ENCODE measurements at places on chromosomes 3 and 15. TPM values are rescaled to one million over a fixed set of nuclear protein-coding genes. Genes with fewer than 3 reads are reported as not detected.

ECE2 gene
- not detected for polyA plus RNA-seq

DNA sequence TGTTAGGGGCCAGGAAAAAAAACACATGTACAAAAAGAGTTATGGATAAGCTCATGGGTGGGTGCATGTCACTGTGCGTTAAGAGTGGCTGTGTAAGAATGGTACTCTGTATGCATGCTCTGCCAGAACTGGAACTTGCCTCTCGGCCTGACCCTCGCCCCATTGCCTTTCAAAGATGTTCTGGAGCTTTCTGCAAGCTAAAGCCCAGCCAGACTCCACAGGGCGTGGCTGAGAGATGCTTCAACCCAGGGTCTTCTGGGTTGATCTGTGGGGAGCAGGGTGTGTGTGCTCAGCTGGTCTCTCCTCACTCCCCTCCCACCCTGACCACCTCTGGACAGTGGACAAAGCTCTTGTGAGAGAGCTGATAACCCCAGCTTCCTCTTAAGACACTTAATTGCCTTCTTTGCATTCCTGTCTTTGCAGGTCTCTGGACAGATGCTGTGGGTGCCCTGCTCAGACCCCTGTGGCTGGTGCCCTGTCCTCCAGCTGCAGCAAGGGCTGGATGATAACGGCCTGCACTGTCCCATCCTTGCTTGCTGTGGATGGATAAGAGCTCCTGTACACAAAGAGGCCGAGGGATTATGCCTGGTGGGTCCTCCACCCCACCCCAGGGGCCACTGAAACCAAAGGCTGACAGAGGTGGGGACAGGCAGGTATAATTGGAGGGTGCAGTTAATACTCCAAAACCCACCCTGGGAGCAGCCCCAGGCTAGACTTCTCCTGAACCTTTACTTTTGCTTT, 28.7 kb downstream of the ALDH1L1 start:
- no peak overlapping the region for H3K4me3 ChIP-seq
- DNase-seq, result no peak
- H3K27me3 ChIP-seq, result no peaks in the 10 kb centered on the region
- no peaks in the 10 kb centered on the region for H3K4me1 ChIP-seq
- H3K36me3 ChIP-seq, result no peaks in the 10 kb centered on the region
- H3K27ac ChIP-seq, result no peak overlapping the region

GRCh38 chr15:67865766-67866165, 25.9 kb upstream of the RNU6-1 start:
- peaks cover 6% of the 10 kb centered on the region for H3K27me3 ChIP-seq
- peaks cover 6% of the 10 kb centered on the region for H3K4me1 ChIP-seq
- no peak overlapping the region for H3K4me3 ChIP-seq
- no peak for DNase-seq

SAMD7 gene
- not detected for polyA plus RNA-seq

GRCh38 chr15:90924375-90924774, 8.0 kb downstream of the HDDC3 start:
- peaks cover 19% of the 10 kb centered on the region for H3K36me3 ChIP-seq
- no peak overlapping the region for H3K27ac ChIP-seq
- no peaks in the 10 kb centered on the region for H3K27me3 ChIP-seq
- no peak overlapping the region for H3K4me3 ChIP-seq
- H3K4me1 ChIP-seq, result peaks cover 3% of the 10 kb centered on the region
- no peak for DNase-seq

GRK7 gene
- polyA plus RNA-seq, result not detected

CLDN1 gene
- polyA plus RNA-seq, result 3.2 TPM

DNA sequence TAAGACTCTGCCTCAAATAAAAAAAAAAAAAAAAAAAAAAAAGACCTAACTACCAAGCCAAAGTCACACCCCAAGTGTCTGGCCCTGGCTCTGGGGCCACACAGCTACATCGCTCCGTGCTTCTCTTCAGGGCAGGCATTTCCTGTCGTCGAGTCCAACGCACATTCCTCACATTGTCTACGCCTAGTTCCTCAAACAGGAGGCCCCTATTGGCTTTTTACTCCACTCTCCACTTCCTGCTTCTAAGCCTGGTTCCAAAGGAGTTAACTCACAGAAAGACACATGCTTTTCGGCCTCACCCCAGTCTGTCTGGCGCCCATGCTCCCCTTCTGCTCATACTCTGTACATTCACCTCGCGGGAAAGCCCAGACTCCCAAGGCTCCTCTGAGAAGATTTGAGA, 28.8 kb downstream of the KNG1 start:
- H3K36me3 ChIP-seq, result no peaks in the 10 kb centered on the region
- peak; percentile 74 for DNase-seq
- peaks cover 2% of the 10 kb centered on the region for H3K4me1 ChIP-seq
- H3K27me3 ChIP-seq, result no peaks in the 10 kb centered on the region
- no peak overlapping the region for H3K27ac ChIP-seq
- no peak overlapping the region for H3K4me3 ChIP-seq

CSNK1G1 gene
- polyA plus RNA-seq, result 11.1 TPM

PLA2G4D gene
- polyA plus RNA-seq, result 0.08 TPM

DNA sequence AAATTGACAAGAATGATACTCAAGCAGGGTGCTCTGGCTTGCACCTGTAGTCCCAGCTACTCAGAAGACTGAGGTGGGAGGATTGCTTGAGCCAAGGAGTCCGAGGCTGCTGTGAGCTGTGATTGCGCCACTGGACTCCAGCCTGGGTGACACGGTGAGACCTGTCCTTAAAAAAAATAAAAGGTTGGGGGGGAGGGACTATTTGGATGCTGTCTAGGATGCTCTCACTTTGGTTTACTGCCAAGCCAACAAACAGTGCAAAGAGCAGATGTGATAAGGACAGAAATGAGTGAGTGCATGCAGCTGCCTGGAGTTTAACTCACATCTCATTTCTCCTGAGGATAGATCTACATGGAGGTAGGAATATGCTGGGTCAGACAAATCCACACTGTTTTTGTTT, 130.0 kb downstream of the FRMD4B start:
- no peaks in the 10 kb centered on the region for H3K36me3 ChIP-seq
- H3K4me1 ChIP-seq, result no peaks in the 10 kb centered on the region
- no peak overlapping the region for H3K4me3 ChIP-seq
- no peak overlapping the region for H3K27ac ChIP-seq
- no peaks in the 10 kb centered on the region for H3K27me3 ChIP-seq

GRCh38 chr3:46900356-46900755, 22.8 kb downstream of the PTH1R start:
- H3K27me3 ChIP-seq, result peaks cover 27% of the 10 kb centered on the region
- DNase-seq, result no peak
- peaks cover 4% of the 10 kb centered on the region for H3K36me3 ChIP-seq
- H3K27ac ChIP-seq, result no peak overlapping the region

DNA sequence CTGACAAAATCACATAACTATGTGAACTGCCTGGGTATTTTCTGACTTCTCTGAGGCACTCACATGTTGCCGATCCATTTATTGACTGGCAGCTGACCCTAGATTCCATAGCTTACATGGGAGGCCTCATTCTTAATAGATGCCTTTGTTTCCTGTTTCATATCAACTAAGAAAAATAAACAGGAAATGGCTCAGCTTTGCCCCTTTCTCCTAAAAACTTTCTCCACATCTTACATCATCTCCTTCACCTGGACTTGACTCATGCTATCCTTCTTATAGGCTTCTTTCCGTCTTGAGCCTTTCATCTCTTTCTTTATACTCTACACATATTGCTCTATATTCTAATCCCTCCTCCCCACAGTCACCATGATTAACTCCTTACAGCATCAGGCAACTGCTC, 38.0 kb downstream of the TXNRD3 start:
- H3K4me3 ChIP-seq, result no peak overlapping the region
- peaks cover 13% of the 10 kb centered on the region for H3K36me3 ChIP-seq
- H3K4me1 ChIP-seq, result no peaks in the 10 kb centered on the region
- DNase-seq, result no peak

DNA sequence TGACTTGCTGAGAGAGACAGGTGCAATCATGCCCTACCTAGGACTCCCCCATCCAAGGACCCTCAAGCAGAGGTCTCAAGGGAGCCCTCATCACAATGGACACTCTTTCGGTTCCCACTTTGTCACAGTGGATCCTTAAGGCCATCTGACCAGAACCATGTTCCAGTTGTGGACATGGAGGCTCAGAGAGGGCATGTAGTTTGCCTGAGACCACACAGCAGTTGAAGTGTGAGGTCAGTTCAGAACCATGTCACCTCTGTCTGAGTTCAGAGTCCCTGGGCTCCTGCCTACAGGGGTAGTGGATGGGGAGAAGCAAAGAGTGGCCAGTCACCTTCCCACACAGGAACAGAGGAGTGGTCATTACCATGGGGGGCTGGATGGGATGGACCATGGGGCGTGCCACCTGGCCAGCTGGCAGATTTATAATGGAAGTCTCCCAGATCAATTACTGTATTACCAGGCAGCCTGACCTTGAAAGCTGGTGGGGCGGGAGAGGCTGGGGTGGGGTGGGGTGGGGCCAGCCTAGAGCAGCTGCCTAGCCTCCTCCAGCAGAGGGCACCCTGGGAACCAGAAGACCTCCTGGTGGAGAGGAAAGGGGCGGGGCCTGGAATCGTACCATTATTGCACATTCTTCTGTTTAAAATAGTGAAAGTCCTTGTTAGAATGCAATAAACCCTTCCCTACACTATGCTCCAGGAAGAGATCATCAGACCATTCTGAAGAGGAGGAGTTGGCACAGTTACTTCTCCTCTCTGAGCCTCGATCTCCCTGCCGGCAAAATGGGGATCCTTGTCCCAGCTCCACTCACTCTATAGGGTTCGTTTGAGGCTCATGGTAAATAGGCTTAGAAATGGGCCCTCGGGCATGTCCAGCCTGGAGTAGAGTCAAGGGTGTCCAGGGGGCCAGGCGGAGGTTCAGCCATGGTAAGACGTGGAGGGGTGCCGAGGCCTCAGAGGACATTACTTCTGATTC, 26.9 kb upstream of the LINGO1 start:
- peaks cover 23% of the 10 kb centered on the region for H3K27me3 ChIP-seq
- no peak overlapping the region for H3K27ac ChIP-seq
- peak; percentile 50 for DNase-seq
- H3K4me3 ChIP-seq, result no peak overlapping the region

CHDH gene
- 1.3 TPM for polyA plus RNA-seq

GRCh38 chr15:42385206-42385979, 26.1 kb downstream of the CAPN3 start:
- H3K36me3 ChIP-seq, result peaks cover 14% of the 10 kb centered on the region
- peaks cover 25% of the 10 kb centered on the region for H3K4me1 ChIP-seq
- peak; percentile 17 for DNase-seq
- H3K4me3 ChIP-seq, result no peak overlapping the region
- H3K27me3 ChIP-seq, result no peaks in the 10 kb centered on the region

GRCh38 chr3:171644681-171645080, 165.6 kb downstream of the PLD1 start:
- peaks cover 10% of the 10 kb centered on the region for H3K4me1 ChIP-seq
- H3K4me3 ChIP-seq, result no peak overlapping the region
- H3K27me3 ChIP-seq, result no peaks in the 10 kb centered on the region
- no peak overlapping the region for H3K27ac ChIP-seq

DNA sequence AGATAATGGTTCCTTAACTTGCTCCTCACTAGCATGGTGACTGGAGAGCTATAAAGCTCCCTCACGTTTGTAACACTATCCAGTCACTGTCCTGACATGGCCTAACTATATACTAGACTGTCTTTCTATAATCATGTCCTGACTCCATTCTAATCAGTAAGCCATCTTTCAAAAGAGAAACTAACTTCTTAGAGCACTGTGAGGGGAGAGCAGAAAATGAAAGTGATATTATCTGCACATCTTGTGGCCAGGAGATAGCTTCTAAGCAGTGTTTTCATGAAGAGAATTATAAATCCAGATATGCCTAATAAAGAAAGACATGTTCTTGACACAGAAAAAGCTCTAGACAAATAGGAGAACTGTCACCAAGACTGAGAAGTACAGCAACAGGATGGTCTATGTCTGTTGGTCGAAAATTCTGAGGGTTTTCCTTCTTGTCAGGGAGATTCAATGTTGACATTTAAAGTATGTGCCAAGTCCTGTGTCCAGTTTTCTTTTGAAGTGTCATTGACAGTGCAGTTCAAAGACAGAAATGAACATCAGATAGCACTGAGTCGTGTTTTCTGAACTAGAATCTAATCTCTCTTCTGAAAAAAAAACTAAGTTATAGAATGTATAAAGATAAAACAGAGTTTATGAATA, 230.6 kb upstream of the PEX5L start:
- no peak overlapping the region for H3K4me3 ChIP-seq
- DNase-seq, result no peak
- no peaks in the 10 kb centered on the region for H3K36me3 ChIP-seq
- no peak overlapping the region for H3K27ac ChIP-seq
- no peaks in the 10 kb centered on the region for H3K4me1 ChIP-seq

- peak; percentile 30 for DNase-seq
- H3K27ac ChIP-seq, result no peak overlapping the region
- no peaks in the 10 kb centered on the region for H3K4me1 ChIP-seq
- no peaks in the 10 kb centered on the region for H3K27me3 ChIP-seq
- H3K4me3 ChIP-seq, result no peak overlapping the region
These were observed 63.3 kb upstream of the STRIT1 start for GRCh38 chr3:155356594-155357370.

DNA sequence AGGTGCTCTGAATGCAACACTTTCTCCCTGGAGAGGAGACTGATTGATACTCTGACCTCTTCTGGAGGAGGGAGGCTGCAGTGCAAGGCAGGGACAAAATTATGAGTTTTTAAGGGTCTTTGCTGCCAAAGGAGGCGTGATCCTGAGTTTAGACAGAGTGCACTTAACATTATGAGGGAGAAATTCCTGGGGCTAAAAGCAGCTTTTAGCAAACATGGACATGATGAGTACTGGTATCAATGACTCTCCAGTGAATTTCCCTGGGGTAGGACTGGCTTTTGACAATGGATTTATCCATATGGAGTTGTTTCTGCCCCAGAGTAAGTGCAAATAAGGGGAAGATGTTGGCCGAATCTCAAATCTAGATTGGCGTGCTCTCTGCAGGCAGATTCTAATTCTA, 133.1 kb downstream of the THSD4 start:
- H3K36me3 ChIP-seq, result peaks cover 9% of the 10 kb centered on the region
- DNase-seq, result peak; percentile 65
- H3K4me3 ChIP-seq, result no peak overlapping the region
- no peak overlapping the region for H3K27ac ChIP-seq

DNA sequence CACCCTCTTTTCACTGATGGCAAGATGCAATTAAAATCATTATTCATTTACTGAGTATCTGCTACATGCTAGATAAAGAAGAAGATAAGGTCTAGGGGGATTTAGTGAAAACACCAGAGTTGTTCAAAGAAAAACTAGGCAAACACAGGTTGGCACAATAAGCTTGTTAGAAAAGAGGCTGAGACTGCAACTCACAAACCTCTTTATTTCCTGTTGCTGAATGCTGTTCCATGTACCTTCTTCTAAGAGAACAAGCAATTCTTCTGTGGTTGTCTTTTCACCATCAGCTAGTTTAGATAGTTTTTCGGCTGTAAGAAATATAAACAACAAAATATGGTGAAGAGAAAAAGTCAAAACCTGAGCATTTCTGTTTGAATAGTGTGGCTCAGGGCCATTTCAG, 61.1 kb downstream of the EIF3J start:
- DNase-seq, result no peak
- no peaks in the 10 kb centered on the region for H3K27me3 ChIP-seq
- no peak overlapping the region for H3K27ac ChIP-seq
- peaks cover 47% of the 10 kb centered on the region for H3K36me3 ChIP-seq
- H3K4me3 ChIP-seq, result no peak overlapping the region

- no peak overlapping the region for H3K4me3 ChIP-seq
- no peak overlapping the region for H3K27ac ChIP-seq
- no peaks in the 10 kb centered on the region for H3K27me3 ChIP-seq
- DNase-seq, result no peak
- no peaks in the 10 kb centered on the region for H3K36me3 ChIP-seq
These were observed 8.8 kb upstream of the ANKDD1A start for GRCh38 chr15:64902863-64903262.

GRCh38 chr3:142235690-142236089, 10.3 kb upstream of the GK5 start:
- no peaks in the 10 kb centered on the region for H3K36me3 ChIP-seq
- no peak for DNase-seq
- no peak overlapping the region for H3K27ac ChIP-seq
- no peak overlapping the region for H3K4me3 ChIP-seq
- no peaks in the 10 kb centered on the region for H3K27me3 ChIP-seq

ADAMTS7 gene
- 34.8 TPM for polyA plus RNA-seq

CTXN2 gene
- polyA plus RNA-seq, result not detected

Measured in muscle of leg (tissue), 16 donors.